LNCaP clone FGC (cell line): ENCODE measurements at places on chromosomes 7 and 10.

- DNase-seq, result no peak
Measured at GRCh38 chr7:128420773-128421172, 11.0 kb upstream of the IMPDH1 start.

DNA sequence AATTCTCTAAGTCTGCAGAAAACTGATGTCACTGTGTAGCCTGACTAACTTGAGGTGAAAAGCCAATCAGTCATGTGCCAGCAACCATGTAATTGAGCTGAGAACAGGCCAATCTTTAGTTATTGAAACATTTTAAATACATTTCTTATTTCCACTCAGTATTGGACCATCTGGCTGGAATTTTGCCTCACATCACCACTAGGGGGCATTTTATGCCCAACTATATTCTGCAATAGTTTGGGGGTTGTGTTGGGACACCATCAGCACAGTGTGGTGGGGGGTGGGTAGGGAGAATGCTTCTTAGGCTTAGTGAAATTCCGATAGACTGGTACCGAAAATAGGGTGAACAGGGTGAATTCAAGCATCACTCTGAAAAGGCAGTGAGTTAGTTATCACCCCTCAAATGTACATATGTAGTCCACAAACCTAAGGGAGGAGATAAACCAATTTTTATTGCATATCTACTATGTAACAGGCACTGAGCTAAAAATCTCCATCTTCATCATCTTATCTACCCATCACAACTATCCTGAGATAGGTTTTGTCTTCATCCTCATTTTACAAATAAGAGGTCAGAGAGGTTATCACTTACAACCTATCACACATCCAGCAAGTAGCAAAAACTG lies 17.8 kb downstream of the NPSR1 start:
- DNase-seq, result no peak

DNA sequence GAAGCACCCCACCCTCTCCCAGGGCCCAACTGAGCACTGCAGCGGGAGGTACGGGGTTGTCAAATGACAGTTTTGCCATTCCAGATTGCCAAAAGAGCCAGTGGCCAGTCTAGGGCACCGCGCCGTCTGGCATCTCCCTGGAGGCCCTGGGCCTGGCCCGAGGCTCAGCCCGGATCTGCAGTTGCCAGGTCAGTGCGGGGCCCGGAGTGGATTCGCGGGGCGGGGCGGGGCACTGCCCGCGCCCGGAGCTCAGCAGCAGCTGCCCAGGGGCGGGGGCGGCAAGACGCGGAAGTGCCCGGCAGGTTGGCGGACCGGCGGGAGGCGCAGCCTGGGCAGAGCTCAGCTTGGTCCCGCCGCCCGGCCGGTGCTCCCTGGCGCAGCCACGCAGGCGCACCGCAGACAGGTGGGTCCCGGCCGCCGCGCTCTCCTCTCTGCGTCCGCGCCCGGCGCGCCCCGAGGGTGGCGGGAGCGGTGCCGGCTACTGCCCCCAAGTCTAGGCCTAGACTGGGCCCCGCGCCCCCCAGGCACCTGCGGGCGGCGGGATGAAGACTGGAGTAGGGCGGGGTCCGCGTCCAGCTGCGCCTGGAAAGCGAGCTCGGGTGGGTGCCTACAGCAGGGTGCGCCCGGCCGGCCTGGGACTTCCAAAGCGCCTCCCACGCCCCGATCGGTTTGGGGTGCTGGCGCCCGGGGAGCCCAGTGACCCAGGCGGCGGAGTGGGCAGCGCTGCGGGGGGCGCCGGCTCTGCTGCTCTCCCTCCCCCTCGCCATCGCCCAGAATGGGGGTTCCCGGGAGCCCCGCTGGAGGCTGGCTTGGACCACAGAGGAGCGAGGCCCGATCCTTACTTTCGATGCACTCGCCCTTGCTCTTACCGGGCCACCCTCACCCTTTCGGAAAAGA lies at the start of gene IRF5:
Gene IRF5, plus strand, starts transcription at position 281 of the 897 bp plus-strand sequence. CDS start 4,155 bp downstream, outside the sequence.
- DNase-seq, result peak; percentile 54

DNA sequence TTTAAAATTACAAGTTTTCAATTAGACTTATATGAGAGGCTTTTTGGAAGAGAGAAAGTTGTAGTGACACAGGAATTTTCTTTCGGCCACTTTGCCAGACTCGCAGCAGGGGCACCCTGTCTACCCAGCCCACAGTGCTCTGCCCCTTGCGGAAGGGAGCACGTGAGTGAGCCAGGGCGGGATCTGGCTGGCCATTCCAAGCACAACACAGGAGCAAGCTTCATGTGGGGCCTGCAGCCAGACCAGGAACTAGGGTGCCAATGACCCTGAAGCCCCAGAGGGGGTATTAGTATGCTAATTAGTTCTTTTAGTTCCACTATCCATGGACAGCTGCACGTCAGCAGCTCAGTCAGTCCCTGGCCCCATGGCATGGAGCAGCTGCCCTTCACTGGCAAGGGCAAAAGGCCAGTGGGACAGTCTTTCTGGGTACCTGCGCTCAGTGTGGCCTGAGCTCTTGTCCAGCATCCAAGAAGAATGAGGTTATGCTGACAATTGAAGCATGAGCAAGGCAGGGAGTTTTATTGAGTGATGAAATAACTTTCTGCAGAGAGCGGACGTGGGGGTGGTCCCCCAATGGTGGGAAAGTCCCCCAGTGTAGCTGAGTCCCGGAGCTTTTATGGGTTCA lies 251.1 kb upstream of the CSTF2T start:
- no peak for DNase-seq
